ENCODE measurements at places on chromosomes 13 and 19.
A peak's percentile ranks its signal among the peaks of the same experiment; 100 is the strongest.

GRCh38 chr19:14218620-14219330 lies 12.8 kb upstream of the ADGRL1 start:
- no peak for DNase-seq

- peak; percentile 81 for DNase-seq
Observed at GRCh38 chr19:507286-508203, at the start of gene TPGS1. Gene TPGS1, plus strand, starts transcription at chr19:507497. Its CDS starts 10 bp downstream, at chr19:507507.

DNA sequence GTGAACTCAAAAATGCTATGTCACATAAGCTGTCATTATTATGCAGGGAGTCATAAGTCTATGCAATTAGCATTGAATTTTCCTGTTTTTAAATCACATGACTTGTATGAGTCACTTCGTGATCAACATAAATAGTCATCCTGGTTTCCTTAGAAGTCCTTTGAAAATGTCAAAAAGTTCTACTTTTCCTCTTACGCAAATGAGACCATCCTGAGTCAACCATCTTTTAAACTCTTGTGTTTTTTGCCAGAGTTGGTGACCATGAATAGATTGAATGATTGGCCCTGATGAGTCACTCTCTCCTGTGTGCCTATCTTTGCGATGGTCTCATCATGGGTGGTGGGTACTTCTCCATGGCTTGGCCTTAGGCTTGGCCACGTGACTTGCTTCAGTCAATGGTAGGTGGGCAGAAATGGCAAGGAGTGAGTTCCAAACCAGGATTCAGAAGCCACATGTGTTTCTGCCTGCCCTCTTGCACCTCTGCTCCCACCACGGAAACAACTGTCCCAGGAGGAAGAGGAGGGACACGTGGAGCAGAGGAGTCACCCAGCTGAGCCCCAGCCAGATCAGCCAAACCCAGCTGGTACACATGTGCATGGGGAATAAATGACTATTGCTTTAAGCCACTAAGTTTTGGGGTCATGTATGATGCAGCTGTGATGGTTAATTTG lies 123.5 kb upstream of the CACNA1A start:
- no peak for DNase-seq

GRCh38 chr19:22530042-22530441 lies 104.1 kb upstream of the ZNF492 start:
- no peak for DNase-seq

DNA sequence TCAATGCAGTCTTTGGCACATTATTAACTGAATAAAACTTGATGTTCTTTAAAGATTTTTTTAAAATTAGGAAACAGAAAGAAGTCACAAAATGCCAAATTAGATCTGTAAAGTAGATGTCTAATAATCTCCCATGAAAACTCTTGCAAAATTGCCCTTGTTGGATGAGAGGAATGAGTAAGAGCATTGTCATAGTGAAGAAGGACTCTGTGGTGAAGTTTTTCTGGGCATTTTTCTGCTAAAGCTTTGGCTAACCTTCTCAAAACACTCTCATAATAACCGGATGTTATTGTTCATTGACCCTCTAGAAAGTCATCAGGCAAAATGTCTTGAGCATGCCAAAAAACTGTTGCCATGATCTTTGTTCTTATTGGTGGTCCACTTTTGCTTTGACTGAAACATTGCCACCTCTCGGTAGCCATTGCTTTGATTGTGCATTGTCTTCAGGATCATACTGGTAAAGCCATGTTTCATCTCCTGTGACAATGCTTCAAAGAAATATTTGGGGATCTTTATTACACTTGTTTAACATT lies 549.3 kb downstream of the LIG4 start:
- no peak for DNase-seq

- no peak for DNase-seq
Observed at GRCh38 chr19:58325311-58326022, 1.3 kb upstream of the ZSCAN22 start.

- DNase-seq, result no peak
Observed at GRCh38 chr19:5850743-5851293, 431 bp downstream of the FUT3 start.

GRCh38 chr13:44668688-44669087 lies 92.6 kb upstream of the TSC22D1 start:
- no peak for DNase-seq

GRCh38 chr13:20561741-20562140 lies 5.2 kb upstream of the IFT88 start:
- no peak for DNase-seq

- DNase-seq, result no peak
Observed at GRCh38 chr19:39109641-39110040, 15.9 kb upstream of the PAK4 start.

DNA sequence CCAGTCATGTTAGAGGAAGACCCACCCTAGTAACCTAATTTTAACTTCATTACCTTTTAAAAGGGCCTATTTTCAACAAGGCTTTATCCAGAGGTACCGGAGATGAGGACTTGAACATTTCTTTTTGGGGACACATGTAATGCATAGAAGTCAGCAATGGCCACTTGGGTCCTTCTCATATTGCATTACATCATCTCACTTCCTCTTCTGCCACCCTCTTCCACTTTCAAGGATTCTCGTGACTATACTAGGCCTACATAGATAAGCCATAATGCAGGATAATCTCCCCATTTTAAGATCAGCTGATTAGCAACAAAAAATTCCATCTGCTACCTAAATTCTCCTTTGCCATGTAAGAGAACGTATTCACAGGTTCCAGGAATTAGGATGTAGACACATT lies 557.2 kb downstream of the KCTD12 start:
- DNase-seq, result no peak

GRCh38 chr13:42551611-42552010 lies 22.3 kb upstream of the TNFSF11 start:
- no peak for DNase-seq

GRCh38 chr19:36099166-36099785 lies 11.7 kb upstream of the OVOL3 start:
- DNase-seq, result no peak

DNA sequence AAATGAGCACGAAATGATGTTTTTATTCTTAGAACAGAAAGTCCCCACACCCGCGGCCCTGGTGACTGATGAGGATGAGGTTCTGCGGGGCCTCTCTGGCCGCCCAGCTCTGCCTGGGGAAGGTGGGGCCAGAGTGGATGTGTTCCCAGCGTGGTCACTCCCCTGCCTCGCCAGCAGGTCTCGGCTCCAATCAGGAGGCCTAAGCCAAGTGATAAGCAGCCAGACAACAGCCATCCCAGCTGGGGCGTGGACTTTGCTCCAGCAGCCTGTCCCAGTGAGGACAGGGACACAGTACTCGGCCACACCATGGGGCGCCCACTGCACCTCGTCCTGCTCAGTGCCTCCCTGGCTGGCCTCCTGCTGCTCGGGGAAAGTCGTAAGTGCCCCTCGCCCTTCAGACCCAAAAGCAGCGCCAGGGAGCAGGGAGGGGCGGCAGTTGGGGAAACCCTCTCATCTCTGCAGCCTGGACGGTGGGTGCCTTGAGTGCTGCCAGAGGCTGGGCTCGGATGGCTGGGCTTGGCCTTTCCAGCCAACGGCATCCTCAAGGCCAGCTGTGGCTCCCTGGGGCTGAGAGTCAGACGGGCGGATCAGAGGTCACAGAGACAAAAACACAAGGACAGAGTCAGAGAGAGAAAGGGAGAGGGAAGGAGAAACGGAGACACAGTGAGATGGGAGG lies at the start of gene F10:
Gene F10, plus strand, starts transcription at position 250 of the 676 bp plus-strand sequence. Its CDS starts 57 bp downstream, at position 307.
- peak; percentile 77 for DNase-seq

DNA sequence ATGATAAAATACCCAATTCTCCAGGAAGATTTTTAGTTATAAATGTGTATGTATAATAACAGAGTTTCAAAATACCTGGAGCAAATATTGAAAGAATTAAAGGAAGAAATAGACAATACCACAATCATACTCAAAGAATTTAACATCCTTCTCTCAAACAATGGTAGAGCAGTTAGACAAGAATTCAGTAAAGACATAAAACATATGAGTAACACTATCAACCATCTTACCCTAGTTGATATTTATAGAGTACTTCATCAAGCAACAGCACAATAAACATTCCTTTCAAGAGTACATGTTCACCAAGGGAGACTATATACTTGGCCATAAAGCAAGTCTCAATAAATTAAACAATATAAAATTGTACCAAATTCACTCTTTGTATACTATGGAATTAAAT lies 108.4 kb downstream of the DLEU7 start:
- no peak for DNase-seq

- peak; percentile 67 for DNase-seq
Observed at GRCh38 chr19:46975011-46975924, 44.4 kb upstream of the NPAS1 start.

DNA sequence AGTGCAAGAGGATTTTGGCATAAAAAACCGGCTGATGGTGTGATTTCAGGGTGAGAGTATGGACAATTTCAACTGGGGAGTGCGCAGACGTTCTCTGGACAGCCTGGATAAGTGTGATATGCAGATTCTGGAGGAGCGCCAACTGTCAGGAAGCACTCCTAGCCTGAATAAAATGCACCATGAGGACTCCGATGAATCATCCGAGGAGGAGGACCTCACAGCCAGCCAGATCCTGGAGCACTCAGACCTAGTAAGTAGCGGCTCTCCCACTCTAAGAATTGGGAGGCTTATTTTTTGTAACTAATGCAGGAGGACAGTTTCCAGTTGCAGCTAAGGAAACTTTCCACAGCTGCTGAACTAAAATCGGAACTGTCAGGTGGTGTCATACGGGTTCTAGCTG lies 53.6 kb downstream of the ZAR1L start:
- DNase-seq, result peak; percentile 57

GRCh38 chr13:77084755-77085154 lies 57.8 kb upstream of the FBXL3 start:
- no peak for DNase-seq

- no peak for DNase-seq
Observed at GRCh38 chr19:15463861-15464371, 428 bp downstream of the RASAL3 start.

GRCh38 chr13:30141775-30142485 lies 165.4 kb downstream of the KATNAL1 start:
- no peak for DNase-seq

- no peak for DNase-seq
Observed at GRCh38 chr13:59873856-59874255, 289.9 kb downstream of the DIAPH3 start.

DNA sequence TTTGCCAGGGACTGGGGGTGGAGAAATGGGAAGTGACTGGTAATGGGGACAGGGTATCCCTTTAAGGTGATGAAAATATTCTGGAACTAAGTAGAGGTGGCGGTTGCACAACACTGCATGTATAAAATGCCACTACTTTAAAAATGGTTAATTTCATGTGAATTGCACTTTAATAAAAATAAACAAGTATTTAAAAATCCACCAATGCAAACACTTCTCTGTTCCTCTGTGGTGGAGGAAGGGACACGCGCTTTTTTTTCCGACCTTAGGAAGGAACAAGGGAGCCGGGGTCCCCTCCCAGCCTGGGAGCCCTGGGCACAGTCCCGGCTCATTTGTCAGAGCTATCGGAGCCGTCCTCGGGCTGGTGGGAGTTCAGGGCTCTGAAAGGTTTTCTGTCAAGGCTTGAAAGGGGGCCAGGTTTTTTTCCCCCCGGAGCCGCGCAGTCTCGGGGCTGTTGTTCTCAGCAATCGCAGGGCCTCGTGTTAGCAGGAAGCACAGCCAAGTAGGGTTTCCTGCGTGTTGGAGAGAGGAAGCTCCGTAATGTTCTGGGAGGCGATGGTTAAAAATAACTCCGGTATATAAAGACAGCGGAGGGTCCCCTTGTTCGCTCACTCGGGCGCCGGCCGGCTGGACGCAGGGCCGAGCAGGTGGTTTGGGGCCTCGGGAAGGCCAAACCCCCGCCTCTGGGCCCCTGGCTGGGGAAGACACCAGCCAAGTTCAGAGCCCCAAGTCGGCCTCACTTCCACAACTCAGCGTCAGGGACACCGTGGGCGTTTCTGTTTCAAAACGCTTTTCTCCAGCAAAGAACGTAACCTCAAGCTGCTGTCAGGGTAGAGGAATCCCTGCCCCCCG lies 41.2 kb upstream of the KLF2 start:
- peak; percentile 94 for DNase-seq

GRCh38 chr19:47569331-47569730 lies 3.6 kb downstream of the ZNF541 start:
- DNase-seq, result no peak

DNA sequence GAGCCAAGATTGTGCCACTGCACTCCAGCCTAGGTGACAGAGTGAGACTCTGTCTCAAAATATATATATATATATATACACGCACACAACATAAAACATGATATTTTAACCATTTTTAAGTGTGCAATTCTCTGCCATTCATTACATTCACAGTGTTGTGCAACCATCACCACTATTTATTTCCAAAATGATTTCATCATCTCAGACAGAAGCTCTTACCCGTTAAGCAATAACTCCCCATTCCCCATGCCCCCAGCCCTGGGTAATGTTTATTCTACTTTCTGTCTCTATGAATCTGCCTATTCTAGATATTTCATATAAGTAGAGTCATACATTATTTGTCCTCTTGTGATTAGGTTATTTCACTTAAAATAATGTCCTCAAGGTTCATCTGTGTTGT lies 20.3 kb downstream of the WDR88 start:
- no peak for DNase-seq

- no peak for DNase-seq
Observed at GRCh38 chr13:77863144-77863543, 55.5 kb downstream of the EDNRB start.

GRCh38 chr19:48955308-48955958 lies 758 bp downstream of the BAX start:
- no peak for DNase-seq

DNA sequence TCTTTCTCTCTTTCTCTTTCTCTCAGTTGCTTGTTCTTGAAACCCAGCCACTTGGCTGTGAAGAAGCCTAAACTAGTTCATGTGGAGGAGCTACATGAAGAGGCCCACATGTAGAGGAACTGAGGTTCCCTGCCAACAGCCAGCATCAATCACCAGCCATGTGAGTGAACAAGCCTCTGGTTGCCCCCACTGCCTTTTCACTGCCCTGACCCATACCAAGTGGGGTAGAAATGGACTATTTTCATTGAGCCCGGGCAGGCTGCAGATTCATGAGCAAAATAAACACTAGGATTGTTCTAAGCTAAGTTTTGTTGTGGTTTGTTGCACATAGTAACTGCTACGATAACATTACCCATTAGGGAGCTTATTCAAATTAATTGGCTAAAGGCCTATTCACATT lies 78.7 kb upstream of the FAM216B start:
- no peak for DNase-seq

GRCh38 chr19:7393459-7393858 lies 44.7 kb downstream of the ARHGEF18 start:
- no peak for DNase-seq

DNA sequence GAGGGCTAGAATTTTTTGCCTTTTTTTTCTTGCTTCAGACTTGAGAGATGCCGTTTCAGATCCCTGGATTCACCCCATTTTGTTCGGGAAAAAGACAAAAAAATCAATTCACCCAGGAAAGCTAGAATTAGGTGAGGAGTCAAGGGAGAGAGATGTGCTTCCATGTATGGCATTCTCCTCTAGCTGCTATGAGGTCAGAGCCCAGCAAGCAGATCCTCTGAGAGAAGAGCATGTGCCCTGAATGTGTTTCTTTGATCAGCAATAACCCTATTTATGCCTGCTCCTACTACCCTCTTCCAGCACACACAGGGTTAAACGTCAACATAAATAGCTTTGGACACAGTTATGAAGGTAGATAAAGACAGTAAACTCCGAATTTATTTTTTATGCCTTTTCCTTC lies 53.6 kb downstream of the NDFIP2 start:
- no peak for DNase-seq
